Ascending aorta (tissue), 2 donors: ENCODE measurements at places on chromosomes 7 and 10. TPM values are rescaled to one million over a fixed set of nuclear protein-coding genes. Genes with fewer than 3 reads are reported as not detected.
A peak's percentile ranks its signal among the peaks of the same experiment; 100 is the strongest.

DNA sequence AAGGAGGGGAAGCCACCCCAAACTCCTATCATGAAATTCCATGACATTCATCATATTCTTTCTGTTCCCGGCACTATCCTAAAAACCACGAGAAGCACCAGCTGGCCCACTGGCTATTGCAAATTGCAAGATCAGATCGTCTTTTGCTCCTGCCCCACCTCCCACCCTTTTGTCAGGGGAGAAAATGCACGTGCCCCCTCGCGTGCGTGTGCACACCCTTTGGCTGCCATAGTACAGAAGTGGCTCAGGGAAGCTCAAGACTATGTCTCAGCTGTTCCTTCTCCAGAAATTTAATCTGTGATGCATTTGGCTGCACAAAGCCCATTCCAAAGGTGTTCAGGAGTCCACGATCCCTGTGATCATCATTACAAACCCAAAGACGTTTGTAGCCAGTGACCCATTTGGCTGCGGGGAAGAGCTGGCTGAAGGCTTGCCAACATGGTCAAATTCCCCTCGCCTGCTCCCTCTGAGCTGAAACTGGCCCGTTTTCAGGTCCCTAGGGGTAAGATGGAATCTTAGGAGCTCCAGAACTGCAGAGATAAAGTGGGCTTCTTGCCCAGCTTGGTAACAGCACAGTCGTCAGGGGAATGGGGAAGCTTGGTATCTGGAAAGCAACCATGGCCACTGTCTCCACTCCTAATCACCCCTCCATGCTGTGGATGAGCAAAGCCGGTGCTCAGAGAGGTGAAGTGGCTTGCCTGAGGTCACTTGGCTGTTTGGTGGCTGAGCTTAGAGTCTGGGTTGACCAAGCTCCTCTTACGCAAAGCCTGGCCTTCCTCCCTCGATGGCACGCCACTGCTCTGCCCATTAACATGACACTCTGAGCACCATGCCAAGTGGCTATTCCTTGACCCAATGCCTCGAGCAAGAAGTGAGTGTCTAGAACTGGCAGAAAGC is 155.4 kb downstream of the NEURL1 start:
- no peaks in the 10 kb centered on the region for H3K27me3 ChIP-seq
- no peak for DNase-seq
- peak overlapping the region; percentile 25 for H3K4me3 ChIP-seq
- H3K36me3 ChIP-seq: no peaks in the 10 kb centered on the region
- peaks cover 88% of the 10 kb centered on the region for H3K4me1 ChIP-seq

DNA sequence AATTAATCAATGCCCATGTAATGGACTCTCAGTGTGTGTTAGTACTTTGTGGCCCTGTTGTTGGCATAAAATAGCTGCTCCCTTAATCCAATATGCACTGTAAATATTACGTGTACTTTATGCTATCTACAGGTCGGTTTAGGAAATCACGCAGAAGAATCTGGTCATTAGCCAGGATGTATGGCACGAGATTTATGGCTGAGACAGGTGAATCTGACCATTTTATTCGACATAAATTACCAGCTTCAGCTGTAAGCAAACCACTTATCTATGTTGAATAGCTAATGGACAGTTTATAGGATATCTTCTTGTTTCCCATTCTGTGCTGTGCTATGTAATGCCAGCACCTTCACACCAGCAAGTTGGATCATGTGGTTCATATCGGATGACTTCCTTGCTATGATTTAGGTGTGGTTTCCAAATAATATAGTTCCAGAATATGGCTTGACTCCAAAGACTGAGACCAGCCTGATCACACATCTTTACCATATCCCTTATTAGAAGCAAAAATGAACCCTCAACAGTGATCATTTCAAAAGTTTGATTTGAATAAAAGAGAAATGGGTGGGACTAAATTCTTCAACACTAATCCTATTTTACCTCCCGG is 301.4 kb downstream of the AHR start:
- no peak overlapping the region for H3K27ac ChIP-seq
- no peaks in the 10 kb centered on the region for H3K36me3 ChIP-seq
- DNase-seq: no peak
- H3K4me3 ChIP-seq: no peak overlapping the region

NKX6-2 gene
- total RNA-seq: not detected

KLHDC10 gene
- 13.0 TPM for total RNA-seq
